ENCODE measurements at places on chromosomes 13 and 19.

DNA sequence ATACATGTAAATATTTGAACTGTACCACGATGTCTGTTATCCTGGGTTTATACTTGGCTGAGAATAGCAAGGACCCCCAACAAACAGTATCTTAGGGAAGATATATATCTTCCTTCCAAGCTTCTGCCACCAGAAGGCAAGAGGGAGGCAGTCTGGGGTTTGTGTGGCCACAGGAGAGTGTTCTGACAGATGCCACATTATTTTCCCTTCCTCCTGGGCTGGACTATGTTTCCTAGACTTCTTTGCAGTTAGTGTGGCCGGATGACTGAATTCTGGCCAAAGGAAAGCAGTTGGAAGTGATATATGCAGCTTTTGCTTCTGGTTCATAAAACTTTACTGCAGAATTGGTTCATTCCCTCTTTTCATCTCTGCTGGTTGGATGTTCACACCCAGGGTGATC, 39.9 kb upstream of the TMTC4 start:
- no peak for DNase-seq

- no peak for DNase-seq
Measured at GRCh38 chr13:99429670-99430069, 71.6 kb upstream of the TM9SF2 start.

GRCh38 chr13:35797991-35798390, 321.5 kb upstream of the MAB21L1 start:
- no peak for DNase-seq

GRCh38 chr19:50556282-50557008, 11.8 kb downstream of the LRRC4B start:
- DNase-seq, result peak; percentile 72

- no peak for DNase-seq
Measured at GRCh38 chr13:48165727-48166126, 67.3 kb upstream of the ITM2B start.

- no peak for DNase-seq
Measured at GRCh38 chr19:22527554-22527953, 105.4 kb upstream of the ZNF98 start.

DNA sequence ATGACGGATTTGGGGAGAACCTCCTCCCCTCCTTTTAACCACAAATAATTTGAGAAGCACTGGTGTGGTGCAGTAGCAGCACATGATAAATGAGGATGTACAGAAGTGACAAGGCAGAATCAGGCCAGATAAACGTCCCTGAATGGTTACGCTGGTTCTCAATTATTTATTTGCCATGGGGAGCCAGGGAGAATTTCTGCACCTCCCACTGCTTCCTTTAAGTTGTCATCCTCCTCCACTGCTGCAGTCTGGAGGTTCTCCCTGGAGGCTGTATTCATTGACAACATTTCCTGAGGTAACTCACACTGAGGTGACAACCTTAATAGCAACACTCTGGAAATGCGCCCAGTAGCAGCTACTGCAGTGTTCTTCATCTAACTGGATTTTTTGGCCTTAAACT, 308.9 kb upstream of the SLITRK1 start:
- DNase-seq, result no peak

GRCh38 chr13:63024458-63024857, 1608.8 kb upstream of the PCDH20 start:
- no peak for DNase-seq

DNA sequence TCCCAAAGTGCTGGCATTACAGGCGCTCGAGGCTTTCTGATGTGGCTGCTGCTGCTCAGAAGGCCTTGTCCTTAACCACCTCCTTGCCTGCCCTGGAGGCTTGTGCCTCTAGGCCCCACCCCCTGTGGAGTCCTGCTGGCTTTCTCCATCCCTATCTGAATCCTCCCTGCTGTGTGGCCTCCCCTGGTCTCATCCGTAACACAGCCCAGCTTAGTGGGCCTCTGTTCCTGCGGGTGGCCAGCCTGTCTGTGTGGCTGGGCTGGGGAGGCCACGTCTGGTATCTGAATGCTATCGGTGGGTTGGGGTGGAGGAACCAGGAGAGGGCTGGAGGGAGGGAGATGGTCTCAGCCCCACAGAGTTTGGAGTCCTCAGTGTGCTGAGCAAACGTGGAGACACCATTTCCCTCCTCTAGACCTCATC, 4.7 kb downstream of the RPL28 start:
- no peak for DNase-seq

- no peak for DNase-seq
Measured at GRCh38 chr19:35983177-35983576, 11.8 kb upstream of the SDHAF1 start.

DNA sequence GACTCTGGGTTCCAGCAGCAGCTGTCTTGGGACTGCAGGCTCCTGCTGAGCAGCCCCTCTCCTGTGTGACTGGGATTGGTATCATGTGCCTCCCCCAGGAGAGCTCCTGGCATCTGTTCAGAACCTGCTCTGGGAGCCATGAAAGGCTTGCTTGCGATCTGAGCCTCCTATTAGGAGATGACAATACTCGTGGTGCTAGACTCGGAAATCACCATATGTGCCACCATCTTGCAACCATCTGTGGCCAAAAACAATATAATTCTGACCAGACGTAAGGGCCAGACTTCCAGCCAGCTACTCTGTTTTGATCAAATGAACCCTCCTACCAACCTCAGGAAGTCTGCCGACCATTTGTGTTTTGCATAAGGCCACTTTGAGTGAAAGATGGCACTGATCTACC, 484.7 kb downstream of the IRS2 start:
- no peak for DNase-seq

- no peak for DNase-seq
Measured at GRCh38 chr13:48828962-48829411, 146.7 kb upstream of the FNDC3A start.

GRCh38 chr13:39580881-39581575, 22.0 kb downstream of the LHFPL6 start:
- no peak for DNase-seq

DNA sequence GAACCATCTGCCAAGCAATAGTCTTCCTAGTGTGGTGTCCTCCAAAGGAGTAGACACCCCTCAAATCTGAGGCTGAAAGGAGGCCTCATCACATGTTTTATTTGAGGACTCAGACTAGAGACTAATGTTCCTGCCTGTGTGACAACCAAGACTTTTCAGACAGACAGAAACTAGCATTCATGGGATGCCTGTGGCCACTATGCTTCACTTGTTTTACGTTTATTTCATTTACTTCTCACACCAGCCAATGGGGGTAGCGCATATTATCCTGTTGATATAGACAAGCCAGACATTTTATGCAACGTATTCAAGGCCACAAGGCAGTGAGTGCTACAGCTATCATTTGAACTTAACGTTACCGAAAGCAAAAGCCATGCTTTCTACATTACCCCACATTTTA, 391.7 kb upstream of the HTR2A start:
- DNase-seq, result no peak

- DNase-seq, result peak; percentile 14
Measured at GRCh38 chr19:34336781-34337271, 28.2 kb upstream of the GPI start.

DNA sequence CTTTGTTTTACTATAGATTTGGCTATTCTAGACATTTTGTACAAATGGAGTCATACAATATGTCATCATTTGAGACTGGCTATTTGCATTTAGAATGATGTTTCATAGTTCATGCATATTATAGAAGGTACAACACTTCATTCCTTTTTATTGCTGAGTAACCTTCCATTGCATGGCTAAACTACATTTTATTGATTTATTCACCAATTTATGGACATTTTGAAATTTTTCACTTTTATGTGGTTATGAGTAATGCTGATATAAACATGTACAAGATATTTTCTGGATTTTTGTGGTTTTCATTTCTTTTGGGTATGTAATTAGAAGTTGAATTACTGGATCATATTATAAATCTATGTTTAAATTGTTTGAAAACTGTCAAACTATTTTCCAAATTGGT, 710.3 kb upstream of the SLITRK5 start:
- DNase-seq, result no peak

GRCh38 chr13:108200781-108201398, 14.4 kb downstream of the LIG4 start:
- no peak for DNase-seq

DNA sequence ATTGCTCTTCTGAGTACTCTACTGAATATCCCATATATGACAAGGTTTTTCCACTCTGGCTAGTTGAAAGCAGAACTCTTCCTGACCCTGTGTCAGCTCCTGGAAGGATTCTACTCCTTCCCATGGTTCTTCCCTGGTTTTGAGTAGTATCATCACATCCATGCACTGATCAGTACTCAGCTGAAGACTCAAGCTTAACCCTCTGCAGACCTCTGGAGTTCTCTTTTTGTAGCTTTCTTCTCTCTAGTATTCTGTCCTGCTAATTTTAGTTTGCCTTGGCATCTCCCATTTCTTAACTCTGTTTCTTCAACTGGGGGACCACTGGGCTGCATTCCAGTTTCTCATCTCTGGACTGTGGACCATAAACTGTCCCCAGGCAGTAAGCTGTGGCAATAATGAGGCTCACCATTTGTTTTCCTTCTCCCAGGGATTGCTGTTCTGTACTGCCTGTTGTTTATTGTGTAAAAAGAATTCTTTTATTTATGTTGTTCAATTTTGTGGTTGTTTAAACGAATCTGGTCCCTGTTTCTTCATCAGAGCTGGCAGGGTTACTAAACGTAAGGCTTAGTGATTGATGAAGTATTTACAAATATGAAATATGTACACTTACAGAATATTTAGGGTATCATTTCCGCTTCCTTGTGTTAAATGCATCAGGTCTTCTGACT, 19.7 kb downstream of the LPAR6 start:
- DNase-seq, result no peak

GRCh38 chr13:91649456-91649855, 251.0 kb downstream of the GPC5 start:
- DNase-seq, result no peak

DNA sequence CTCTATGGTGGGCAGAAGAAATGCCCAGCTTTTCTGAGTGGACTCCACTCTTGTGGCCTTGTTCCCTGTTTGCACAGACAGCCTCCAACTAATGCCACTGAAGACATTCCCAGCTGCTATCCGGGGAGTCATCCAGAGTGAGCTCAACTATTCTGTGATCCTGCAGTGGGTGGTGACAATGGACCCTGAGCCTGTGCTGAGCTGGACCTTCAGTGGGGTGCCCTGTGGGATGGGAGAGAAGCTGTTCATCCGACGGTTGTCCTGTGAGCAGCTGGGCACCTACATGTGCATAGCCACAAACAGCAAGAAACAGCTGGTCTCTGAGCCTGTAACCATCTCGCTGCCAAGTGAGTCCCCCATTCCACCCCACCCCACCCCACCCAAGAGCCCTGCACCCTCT, 10.3 kb downstream of the IGSF23 start:
- DNase-seq, result no peak

GRCh38 chr19:17909003-17909732, 23.6 kb upstream of the CCDC124 start:
- no peak for DNase-seq

- no peak for DNase-seq
Measured at GRCh38 chr19:12921047-12921446, 2.0 kb upstream of the SYCE2 start.

- no peak for DNase-seq
Measured at GRCh38 chr19:19652482-19653295, 9.2 kb upstream of the GMIP start.

GRCh38 chr19:46296722-46297461, at the start of gene HIF3A:
Gene HIF3A (plus strand): TSS chr19:46297042. CDS start chr19:46297077, 35 bp downstream.
- no peak for DNase-seq

GRCh38 chr13:98959291-98959690, 18.6 kb downstream of the DOCK9 start:
- DNase-seq, result no peak

- no peak for DNase-seq
Measured at GRCh38 chr13:114146629-114147028, 14.2 kb upstream of the RASA3 start.
